ENCODE measurements at places on chromosomes 13 and 19.

- DNase-seq, result no peak
Measured at GRCh38 chr19:1088416-1089010, 6.7 kb downstream of the POLR2E start.

DNA sequence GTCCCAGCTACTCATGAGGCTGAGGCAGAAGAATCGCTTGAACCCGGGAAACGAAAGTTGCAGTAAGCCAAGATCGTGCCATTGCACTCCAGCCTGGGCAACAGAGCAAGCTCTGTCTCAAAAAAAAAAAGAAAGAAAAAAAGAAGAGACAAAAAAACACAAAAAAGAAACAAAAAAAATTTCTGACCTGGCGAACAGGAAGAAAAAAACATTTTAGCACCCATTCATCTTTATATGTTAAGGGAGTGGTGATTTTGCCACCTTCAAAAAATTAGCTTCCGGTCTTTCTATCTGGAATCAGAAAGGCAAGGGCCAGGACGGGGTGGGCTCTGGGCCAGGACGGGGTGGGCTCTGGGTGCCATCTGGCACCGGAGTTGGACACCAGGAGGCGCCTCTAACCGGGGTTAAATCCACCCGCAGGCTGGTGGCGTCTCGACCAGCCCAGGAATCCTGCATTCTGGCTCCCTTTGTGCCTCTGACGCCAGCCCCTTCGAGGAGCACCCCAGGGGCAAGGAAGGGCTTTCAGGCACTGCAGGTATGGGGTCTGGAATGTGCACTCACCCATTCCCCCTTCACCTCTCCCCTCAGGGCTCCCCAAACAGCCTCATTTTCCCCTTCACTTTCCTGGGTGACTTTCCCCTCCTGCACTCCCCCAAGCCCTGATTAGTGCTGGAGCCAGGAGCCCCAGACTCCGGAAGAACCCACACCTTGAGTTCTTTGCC lies 10.4 kb upstream of the ZSWIM4 start:
- peak; percentile 66 for DNase-seq

GRCh38 chr13:98217597-98217996 lies 40.5 kb upstream of the RNF113B start:
- DNase-seq, result no peak

DNA sequence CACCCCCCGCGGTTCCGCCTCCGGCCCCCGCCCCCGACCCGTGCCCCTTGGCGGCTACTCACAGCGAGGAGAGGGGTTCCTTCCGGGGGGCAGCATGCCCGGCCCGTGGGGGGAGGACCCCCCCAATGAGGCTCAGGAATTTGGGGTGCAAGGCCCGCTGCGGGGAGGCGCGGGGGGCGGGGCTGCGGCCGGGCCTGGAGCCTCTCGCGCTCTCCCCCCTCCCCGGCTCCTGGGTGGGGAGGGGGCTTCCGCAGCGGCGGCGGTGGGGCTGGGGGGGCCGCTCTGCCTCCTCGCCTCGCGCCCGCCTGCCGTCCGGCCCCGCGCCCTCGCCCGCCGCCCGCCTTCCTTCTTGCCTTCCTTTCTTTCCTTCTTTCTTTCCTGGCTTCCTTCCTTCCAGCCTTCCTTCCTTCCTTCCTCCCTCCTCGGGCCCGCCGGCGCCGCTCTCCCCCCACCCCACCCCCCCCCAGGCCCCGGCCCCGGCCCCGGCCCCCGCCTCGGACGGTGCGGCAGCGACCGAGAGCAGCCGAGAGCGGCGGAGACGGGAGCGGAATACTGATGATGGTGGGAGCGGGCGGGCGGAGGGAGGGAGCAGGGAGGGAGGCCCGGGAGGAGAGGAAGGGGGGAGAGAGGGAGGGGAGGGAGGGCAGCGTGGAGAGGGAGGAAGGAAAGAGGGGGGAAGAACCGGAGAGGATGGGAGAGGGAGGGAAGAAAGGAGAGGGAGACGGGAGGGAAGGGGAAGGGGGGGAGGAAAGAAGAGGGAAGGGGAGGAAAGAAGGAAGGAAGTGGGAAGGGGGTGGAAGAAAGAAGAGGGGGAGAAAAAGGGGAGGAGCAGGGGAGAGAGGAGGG lies at the start of gene LRRC4B:
TSS of gene LRRC4B (minus strand) at position 554 of the 846 bp plus-strand sequence. CDS start 19,597 bp downstream, outside the sequence.
- no peak for DNase-seq

DNA sequence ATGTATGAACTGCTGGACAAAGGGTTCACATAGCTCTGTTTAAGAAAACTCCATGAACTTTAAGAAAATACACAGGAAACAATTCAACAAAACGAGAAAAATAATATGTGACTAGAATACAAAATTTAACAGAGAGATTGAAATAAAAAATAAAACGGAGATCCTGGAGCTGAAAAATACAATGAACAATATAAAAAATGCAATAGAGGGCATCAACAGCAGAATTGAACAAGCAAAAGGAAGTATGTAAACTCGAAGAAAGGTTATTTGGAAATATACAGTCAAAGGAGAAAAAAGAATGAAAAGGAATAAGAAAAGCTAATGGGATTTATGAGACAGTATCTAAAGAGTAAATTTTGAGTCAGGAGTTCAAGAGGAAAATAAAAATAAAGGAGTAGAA lies 163.0 kb upstream of the DACH1 start:
- no peak for DNase-seq

GRCh38 chr19:33268162-33268991 lies 34.0 kb downstream of the CEBPA start:
- DNase-seq, result no peak

GRCh38 chr19:55241143-55241934 lies 12.8 kb upstream of the TMEM86B start:
- no peak for DNase-seq

- DNase-seq, result no peak
Measured at GRCh38 chr19:556611-557382, 12.9 kb downstream of the GZMM start.

GRCh38 chr19:30131246-30131645 lies 189.2 kb downstream of the URI1 start:
- DNase-seq, result no peak

GRCh38 chr19:43662487-43662886 lies 7.5 kb downstream of the PLAUR start:
- no peak for DNase-seq

GRCh38 chr19:50551715-50552187 lies 16.5 kb downstream of the LRRC4B start:
- DNase-seq, result no peak

DNA sequence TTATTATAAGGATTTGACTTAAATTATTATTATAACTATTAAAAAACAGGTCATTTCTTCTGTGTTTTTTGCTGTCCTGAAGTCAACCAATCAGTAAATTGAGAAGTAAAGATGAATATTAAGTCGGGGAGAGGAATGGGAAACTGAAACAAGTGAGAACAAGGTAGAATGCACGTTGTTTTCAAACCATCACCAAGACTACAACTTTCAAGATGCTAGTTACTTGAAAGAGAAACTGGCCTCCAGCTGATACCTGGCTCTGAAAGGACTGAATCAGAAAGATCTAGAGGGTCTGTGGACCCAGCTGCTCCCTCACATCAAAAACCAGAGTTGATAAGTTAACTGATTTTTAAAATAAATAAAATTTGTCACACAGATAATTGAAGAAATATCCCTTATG lies 1301.5 kb upstream of the ATXN8OS start:
- no peak for DNase-seq

GRCh38 chr19:51821921-51822320 lies 27.0 kb downstream of the FPR3 start:
- no peak for DNase-seq

DNA sequence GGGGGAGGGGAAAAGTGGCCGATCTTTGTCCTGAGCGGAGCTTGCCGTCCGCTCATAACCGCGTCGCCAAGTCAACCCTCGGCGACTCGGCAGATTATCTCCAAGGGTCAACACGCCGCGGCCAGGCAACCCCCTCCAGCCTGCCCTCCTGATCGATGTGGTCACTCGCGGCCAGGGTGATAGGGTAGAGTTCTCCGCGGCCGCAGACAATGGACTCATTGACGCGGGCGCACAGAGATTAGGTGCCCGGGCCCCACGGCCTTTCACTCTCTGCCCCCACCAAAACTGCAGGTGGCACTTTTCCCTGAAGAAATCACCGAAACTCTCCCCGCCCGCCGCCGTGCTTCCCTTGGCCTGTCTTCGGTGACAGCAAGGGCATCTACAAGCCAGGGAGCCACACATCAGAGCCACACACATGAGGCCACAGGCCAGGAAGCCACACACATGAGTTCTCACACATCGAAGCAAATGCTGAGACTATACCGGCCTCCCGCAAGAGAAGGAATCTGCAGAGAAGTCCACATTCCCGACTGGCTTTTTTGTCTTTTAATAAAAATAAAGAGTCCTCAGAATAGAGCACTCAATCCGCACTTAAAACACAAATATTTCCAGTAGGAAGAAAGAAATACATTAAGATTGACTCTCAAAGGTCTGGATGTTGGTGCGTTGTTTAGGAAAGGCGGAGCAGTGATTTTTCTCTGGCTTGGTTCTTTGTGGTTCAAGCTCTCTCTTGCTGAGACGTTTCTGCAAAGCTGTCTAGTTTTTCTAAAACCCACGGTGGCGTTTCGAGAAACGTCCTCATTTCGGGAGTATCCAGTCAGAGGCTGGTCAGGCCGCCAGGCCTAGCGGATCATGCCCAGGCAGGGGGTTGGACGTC lies 1.5 kb upstream of the PDX1 start:
- DNase-seq, result no peak

GRCh38 chr19:35462476-35462953 lies 14.5 kb downstream of the FFAR2 start:
- peak; percentile 43 for DNase-seq

GRCh38 chr19:1765904-1766799 lies 12.8 kb downstream of the ONECUT3 start:
- no peak for DNase-seq

DNA sequence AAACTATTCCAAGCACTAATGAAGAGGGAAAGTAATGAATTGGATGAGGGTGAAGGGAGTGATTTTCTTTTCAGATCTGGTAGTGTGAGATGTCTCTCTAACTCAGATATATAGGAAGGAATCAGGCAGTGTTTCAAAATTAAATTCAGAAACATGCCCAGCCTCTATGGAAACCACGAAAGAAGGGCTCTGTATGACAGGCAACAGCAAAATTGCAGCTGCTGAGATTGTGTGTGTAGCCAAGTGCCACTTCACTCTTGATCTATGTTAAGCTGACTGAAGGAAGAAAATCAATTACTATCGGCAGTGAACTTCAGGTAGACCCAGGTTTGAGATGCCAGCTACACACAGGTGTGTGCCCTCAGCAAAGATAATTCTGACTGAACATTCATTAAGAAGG lies 387.4 kb downstream of the PCDH9 start:
- DNase-seq, result no peak

DNA sequence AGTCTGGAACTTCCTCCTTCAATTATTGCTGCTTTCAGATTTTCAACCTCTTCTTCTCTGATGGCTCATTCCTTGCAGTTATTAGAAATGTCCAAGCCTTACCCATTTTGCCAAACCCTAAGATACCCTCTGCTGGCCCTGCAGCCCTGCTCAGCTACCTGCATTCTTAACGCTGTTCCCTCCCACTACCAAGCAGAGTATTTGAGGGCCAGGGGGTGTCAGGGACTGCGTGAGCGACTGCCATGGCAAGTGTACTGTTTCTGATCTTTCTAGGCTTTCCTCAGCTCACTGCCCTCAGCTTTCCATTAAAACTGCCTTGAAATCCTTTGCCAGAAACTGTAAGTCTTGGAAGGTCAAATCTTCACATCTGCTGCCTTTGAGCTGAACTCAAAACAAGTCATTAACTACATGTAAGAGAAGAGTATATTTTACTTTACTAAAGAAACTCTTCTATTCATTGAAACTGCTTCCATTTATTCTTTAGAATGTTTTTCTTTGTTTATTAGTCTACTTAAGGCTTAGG lies 41.0 kb downstream of the HS6ST3 start:
- DNase-seq, result no peak

GRCh38 chr19:18224525-18225354 lies 1.5 kb downstream of the PDE4C start:
- DNase-seq, result peak; percentile 63

- no peak for DNase-seq
Measured at GRCh38 chr13:78105656-78106055, 187.0 kb upstream of the EDNRB start.

- peak; percentile 5 for DNase-seq
Measured at GRCh38 chr19:3868770-3869456, at the start of gene ZFR2. TSS of gene ZFR2 (minus strand) at chr19:3869038. CDS start at chr19:3869017, 21 bp downstream.

GRCh38 chr19:271856-272255 lies 19.3 kb downstream of the PLPP2 start:
- DNase-seq, result no peak

DNA sequence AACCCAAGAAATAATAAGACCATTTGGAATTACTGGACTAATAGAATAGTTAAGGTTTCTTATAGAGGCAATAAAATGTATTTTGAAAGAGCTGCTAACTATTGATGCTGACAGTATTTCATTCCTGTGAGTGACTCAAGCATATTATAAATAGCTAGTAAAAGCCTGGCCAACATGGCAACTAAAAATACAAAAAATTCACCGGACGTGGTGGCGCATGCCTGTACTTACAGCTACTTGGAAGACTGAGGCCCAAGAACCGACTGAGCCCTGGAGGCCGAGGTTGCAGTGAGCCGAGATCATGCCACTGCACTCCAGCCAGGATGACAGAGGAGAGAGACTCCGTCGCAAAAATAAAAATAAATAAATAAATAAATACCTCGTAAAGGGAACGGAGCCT lies 5.4 kb upstream of the ICAM3 start:
- no peak for DNase-seq

GRCh38 chr19:36573895-36574720 lies 1.0 kb upstream of the ZNF529 start:
- DNase-seq, result no peak

DNA sequence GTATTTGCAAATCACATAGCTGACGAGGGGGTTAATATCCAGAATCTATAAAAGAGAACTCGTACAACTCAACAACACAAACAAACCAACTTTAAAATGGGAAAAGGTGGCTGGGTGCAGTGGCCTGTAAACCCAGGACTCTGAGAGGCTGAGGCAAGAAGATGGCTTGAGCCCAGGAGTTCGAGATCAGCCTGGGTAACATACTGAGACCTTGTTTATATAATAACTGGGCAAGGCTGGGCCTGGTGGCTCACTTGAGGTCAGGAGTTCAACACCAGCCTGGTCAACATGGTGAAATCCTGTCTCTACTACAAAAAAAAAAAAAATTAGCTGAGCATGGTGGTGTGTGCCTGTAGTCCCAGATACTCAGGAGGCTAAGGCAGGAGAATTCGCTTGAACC lies 21.8 kb upstream of the TM6SF2 start:
- DNase-seq, result no peak

DNA sequence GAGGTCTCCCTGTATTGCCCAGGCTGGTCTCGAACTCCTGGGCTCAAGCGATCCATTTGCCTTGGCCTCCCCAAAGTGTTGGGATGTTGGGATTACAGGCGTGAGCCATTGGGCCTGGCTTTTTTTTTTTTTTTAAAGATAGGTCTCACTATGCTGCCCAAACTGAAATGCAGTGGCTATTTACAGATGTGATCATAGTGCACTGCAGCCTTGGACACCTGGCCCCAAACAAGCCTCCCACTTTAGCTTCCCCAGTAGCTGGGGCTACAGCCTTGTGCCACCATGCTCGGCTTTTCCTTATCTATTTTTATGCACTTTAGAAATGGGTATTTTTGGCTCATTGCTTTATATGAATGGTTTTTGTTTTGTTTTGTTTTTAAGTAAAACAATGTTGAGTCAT lies 37.4 kb downstream of the LSM14A start:
- no peak for DNase-seq

- DNase-seq, result no peak
Measured at GRCh38 chr19:12873891-12874745, 7.1 kb downstream of the DNASE2 start.
